CD4-positive, alpha-beta T cell treated with Interleukin-15 for 4 hours (primary cell): ENCODE measurements at places on chromosomes 16 and 17.

DNA sequence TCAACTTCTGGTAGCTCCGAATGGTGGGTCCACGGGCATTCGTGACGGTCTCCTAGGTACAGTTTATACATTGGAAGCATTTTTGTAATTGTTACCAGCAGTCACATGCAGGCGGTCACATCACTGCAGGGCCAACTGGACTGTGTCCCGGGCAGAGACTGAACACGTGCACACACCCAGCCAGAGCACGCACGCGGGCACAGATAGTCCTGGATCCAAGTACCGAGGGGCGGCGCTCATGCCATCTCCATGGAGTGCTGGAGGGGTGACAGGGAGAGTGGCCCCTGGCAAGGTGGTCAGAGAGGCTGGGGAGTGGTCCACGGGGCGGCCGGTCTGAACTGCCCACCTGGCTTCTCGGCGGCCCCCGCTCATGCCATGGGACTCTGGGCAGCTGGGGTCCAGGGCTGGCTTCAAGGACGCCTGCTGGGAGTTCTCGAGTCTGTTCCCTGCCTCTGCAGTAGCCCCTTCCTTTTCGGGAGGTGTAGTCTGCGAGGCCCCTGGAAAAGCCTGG, 34.2 kb downstream of the BAIAP2 start:
- DNase-seq = no peak

GRCh38 chr17:47119746-47120520, 69.2 kb downstream of the CDC27 start:
- no peak for DNase-seq

DNA sequence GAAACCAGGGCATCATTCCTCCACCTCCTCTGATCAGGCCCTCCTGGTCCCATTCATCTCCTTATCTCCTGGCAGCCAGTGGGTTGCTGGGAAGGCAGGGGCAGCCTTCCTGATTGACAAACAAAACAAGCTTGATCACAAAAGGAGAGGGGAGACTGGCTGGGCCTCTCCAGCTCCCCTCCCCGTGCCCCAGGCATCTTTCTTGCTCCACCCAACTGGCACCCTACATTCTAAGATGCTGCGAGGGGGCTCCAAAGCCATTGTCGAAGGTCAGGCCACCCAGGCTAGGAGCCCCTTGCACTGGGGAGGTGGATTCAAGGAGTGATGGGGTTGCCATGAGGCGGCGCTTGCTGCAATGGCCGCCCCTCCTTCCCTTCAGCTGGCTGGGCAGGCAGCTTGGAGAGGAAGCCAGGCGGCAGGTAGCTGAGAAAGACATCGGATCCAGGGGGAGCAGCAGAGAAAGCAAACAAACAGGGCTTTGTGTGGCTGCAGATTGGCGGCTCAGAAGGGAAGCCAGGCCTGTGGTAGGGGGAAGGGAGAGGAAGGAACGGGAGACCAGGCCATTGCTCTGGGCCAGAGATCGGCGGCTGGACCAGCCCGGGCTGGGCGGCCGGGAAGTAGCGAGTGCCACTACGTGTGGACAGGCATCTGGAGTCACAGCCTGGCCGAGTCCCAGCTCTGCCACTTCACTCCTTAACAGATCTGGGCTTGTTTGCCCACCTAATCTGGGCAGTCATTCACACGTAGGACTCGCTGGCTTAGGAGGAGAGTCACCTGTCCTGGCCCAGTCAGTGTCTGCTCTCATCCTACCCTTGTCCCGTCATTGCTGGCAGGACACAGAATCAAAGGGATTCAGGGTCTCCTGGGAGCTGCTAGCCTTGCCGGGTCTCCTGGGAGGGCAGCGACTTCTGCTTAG, 12.3 kb downstream of the RAI1 start:
- no peak for DNase-seq

- DNase-seq = no peak
These were observed 94.7 kb downstream of the SKAP1 start for GRCh38 chr17:48335146-48335784.

DNA sequence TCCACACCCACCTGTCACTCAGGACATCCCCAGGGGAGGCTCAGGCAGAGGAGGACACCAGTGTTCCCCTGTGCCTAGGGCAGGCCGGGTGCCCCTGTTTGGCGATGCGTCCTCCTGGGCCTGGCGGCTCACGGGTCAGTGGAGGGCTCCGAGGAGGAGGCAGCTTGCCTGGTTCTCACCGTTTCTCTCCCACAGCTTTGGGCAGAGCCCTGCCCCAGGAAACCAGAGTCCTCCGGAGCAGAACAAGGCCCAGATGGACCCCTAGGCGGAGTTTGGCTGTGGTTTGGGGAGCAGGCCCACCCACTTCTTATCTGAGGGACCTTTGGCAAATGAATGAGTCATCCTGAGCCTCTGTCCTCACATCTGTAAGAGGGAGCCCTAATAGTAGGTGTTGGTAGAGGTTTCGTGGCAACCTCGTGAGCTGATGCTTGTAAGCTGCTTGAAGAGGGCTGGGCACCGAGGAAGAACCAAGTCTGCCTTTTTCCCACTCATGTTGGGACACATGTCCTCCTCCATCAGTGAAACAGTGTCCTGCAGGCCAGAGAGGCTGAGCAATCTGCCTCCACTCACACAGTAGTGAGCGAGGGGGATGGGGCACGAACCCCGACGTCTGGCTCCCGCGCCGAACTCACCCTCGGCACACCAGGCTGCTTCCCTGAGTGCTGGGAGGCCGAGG, 247.0 kb upstream of the CIBAR2 start:
- no peak for DNase-seq
